Astrocyte (in vitro differentiated cells and primary cell): ENCODE measurements at places on chromosomes 7 and 10.

GRCh38 chr10:73478636-73479035 lies 17.2 kb downstream of the PPP3CB start:
- H3K27ac ChIP-seq = no peak overlapping the region
- H3K4me3 ChIP-seq = no peak overlapping the region
- H3K36me3 ChIP-seq = peaks cover 25% of the 10 kb centered on the region
- H3K27me3 ChIP-seq = no peaks in the 10 kb centered on the region
- H3K4me1 ChIP-seq = peaks cover 14% of the 10 kb centered on the region
- no peak for DNase-seq

DNA sequence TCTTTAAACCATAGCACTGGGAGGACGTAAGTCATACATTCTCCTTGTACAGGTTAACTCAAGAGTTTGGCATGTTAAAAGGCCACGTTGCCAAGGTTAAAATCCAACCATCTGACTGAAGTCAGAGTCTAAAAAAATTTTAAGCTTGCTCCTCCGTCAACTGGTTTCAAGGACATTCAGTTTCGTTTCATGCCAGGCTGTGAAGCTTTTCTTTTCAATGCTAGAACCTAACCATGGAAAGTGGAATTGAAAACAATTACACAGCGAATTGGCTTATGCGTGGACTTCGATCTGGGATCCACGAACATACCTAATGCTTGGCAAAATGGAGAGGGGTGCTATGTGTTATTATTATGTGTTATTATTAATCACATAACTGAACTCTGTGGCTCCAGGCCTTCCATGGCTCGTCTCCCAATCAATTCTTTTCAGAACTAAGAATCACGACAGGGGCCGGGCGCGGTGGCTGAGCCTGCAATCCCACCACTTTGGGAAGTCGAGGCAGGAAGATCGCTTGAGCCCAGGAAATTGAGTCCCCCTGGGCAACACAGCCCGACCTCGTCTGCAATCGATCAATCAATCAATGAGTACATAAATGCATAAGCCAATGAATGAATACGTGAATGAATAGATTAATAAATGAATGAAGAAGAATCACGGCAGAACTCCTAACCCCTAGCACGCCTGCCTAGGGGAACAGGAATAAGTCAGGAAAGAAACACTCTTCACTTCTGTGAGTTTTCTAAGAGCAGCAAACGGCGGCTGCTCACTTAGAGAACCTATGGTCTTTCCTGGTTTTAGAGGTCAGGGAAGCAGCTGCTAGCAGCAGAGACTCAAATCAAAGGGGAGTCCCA lies 733 bp upstream of the ARL5B start:
- H3K36me3 ChIP-seq = no peaks in the 10 kb centered on the region
- peak overlapping the region; percentile 93 for H3K4me3 ChIP-seq
- peak; percentile 71 for DNase-seq
- H3K27ac ChIP-seq = peak overlapping the region; percentile 95
- peaks cover 9% of the 10 kb centered on the region for H3K4me1 ChIP-seq

- H3K27me3 ChIP-seq = no peaks in the 10 kb centered on the region
- H3K4me3 ChIP-seq = no peak overlapping the region
- no peak for DNase-seq
- H3K27ac ChIP-seq = no peak overlapping the region
These were observed 146.6 kb downstream of the SH3PXD2A start for GRCh38 chr10:103708627-103709288.

DNA sequence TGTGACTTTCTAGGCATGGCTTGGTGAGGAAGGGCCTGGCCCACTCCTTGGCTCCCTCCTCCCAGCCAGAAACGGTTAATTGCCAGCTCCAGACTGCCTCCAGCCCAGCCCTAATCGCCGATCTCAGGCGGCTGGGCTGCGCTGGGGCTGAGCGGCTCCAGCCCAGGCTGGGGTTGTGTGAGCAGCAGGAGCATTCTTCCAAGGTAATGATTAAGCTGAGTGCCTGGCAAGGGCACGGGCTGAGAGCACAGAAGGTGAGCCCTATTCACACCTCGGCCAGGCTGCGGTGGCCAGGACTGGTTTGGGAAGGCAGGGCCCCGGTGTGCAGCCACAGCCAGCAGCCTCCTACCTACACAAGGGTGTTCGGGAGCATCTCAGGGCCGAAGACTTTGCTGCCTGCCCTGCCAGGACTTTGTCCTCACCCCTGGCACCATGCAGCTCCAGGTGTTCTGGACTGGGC lies at the start of gene TMEM72:
Gene TMEM72, plus strand, starts transcription at position 257 of the 460 bp plus-strand sequence. Its CDS starts 176 bp downstream, at position 433.
- H3K36me3 ChIP-seq = no peaks in the 10 kb centered on the region
- no peaks in the 10 kb centered on the region for H3K4me1 ChIP-seq
- DNase-seq = no peak
- peaks cover 5% of the 10 kb centered on the region for H3K27me3 ChIP-seq

- no peaks in the 10 kb centered on the region for H3K27me3 ChIP-seq
- no peak for DNase-seq
- H3K36me3 ChIP-seq = peaks cover 3% of the 10 kb centered on the region
- no peaks in the 10 kb centered on the region for H3K4me1 ChIP-seq
These were observed 15.9 kb downstream of the CROT start for GRCh38 chr7:87361320-87361719.

GRCh38 chr10:122878799-122879338 lies 512 bp downstream of the FAM24B start:
- no peak for DNase-seq
- H3K4me1 ChIP-seq = peaks cover 7% of the 10 kb centered on the region
- H3K27ac ChIP-seq = peak overlapping the region; percentile 59
- no peaks in the 10 kb centered on the region for H3K27me3 ChIP-seq
- no peaks in the 10 kb centered on the region for H3K36me3 ChIP-seq
- peak overlapping the region; percentile 71 for H3K4me3 ChIP-seq

GRCh38 chr10:13716081-13717071 lies 129.6 kb downstream of the PRPF18 start:
- H3K4me1 ChIP-seq = peaks cover 65% of the 10 kb centered on the region
- peaks cover 8% of the 10 kb centered on the region for H3K36me3 ChIP-seq
- no peak overlapping the region for H3K4me3 ChIP-seq
- H3K27me3 ChIP-seq = no peaks in the 10 kb centered on the region
- peak; percentile 96 for DNase-seq

DNA sequence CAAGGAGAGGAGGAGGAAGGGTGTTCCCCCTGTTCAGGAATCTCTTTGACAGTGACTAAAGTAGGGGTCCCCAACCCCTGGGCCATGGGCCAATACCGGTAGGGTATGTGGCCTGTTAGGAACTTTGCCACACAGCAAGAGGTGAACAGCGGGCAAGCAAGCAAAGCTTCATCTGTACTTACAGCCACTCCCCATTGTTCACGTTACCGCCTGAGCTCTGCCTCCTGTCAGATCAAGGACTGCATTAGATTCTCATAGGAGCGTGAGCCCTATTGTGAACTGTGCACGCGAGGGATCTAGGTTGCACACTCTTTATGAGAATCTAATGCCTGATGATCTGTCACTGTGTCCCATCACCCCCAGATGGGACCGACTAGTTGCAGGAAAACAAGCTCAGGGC lies 201.6 kb downstream of the CAMK1D start:
- H3K4me1 ChIP-seq = no peaks in the 10 kb centered on the region
- H3K4me3 ChIP-seq = no peak overlapping the region
- H3K27ac ChIP-seq = no peak overlapping the region
- DNase-seq = no peak

DNA sequence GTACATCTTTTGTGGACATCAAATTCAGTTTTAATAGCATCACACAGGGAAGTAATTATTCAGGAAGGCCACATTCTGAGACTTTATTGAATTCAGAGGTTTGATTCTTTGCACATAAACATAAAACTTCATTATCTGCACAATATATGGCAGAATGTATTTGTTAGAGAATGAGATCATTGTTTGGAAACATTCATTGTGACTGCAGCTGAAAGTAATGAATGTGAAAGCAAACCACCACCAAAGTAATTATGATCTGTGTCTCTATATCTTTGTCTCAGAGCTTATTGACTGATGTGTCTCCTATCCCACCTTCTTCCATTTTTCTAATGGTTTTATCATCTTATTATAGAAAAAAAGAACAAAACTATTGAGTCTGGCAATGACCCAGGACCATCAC lies 340.9 kb upstream of the PCDH15 start:
- no peaks in the 10 kb centered on the region for H3K4me1 ChIP-seq
- H3K27me3 ChIP-seq = no peaks in the 10 kb centered on the region
- no peaks in the 10 kb centered on the region for H3K36me3 ChIP-seq

DNA sequence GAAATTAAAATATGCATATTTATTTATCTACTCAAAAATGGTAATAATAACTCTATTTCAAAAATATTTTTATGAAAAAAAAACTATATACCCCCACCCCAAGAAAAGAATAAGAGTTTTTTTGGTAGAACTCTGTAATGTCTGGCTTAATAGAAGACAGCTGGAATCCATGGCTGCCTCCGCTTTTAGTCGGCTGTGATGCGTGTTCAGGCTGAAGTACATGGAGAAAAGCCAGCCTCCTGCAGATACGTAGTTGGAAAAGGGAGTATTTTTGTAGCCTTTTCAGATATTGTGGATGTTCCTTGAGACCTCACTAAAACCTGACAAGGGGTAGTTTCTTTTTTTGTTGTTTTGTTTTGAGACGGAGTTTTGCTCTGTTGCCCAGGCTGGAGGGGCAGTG lies 10.0 kb downstream of the FOXK1 start:
- peaks cover 15% of the 10 kb centered on the region for H3K4me1 ChIP-seq
- no peaks in the 10 kb centered on the region for H3K27me3 ChIP-seq
- DNase-seq = no peak
- no peaks in the 10 kb centered on the region for H3K36me3 ChIP-seq

DNA sequence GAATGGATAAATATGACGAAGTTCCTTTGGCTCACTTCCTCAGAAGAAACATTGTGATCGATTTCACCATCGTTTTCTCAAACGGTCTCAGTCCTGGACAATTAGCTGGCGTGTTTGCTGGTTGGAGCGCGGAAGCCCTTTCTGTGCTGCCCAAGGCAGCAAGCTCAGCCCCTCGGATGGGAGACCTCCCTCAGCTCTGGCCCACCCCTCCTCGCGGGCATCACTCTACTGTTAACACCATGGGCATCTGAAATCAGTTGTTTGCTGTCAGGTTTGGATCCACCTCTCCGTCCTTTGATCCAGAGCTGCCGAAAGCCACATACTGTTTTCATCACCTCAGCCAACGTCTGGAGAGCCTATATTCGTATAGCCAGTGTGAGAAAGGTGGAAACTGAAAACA lies 68.2 kb downstream of the C10orf143 start:
- H3K4me3 ChIP-seq = no peak overlapping the region
- no peaks in the 10 kb centered on the region for H3K36me3 ChIP-seq
- no peaks in the 10 kb centered on the region for H3K4me1 ChIP-seq
- H3K27me3 ChIP-seq = no peaks in the 10 kb centered on the region
- DNase-seq = no peak

- H3K36me3 ChIP-seq = no peaks in the 10 kb centered on the region
- DNase-seq = no peak
- no peak overlapping the region for H3K4me3 ChIP-seq
- no peaks in the 10 kb centered on the region for H3K27me3 ChIP-seq
These were observed 8.1 kb downstream of the MAP3K8 start for GRCh38 chr10:30442019-30442606.

DNA sequence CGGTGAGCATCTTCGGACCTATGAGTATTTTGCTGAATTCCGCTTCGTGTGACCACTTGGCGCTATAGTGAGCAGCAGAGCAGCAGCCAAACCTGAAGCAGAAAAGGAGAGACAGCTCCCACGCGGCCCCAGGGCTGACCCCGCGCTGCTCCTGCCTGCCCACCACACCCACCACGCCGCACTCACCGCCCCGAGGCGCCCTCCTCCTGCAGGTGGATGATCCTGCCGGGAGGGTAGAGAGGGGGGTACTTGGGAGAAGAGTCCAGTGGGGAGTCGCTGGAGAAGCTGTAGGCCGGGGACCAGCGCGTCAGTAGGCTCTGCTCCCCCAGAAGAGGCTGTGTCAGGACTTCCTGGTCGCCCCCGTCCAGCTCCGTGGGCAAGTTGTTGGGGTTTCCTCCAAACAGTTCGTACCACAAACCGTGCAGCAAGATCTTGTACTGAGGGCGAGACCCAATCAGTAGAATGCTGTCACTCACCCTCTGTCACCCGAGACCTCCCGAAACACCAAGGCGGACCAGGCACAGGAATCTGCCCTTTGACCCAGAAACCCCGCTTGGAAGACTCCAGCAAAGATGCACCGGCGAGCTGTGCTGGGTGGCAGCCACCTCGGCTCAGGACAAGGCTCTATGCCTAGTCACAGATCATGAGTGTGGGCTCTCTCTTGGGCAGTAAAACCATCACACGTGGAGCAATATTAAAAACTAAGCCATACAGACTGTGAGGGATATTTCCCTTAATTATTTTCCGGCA lies 37.6 kb downstream of the DAGLB start:
- no peak overlapping the region for H3K4me3 ChIP-seq
- no peak for DNase-seq
- H3K27ac ChIP-seq = no peak overlapping the region
- no peaks in the 10 kb centered on the region for H3K4me1 ChIP-seq
- peaks cover 57% of the 10 kb centered on the region for H3K36me3 ChIP-seq
- H3K27me3 ChIP-seq = no peaks in the 10 kb centered on the region
